Neural progenitor cell (in vitro differentiated cells): ENCODE measurements at places on chromosomes 7 and 10. TPM values are rescaled to one million over a fixed set of nuclear protein-coding genes. Genes with fewer than 3 reads are reported as not detected.

DNA sequence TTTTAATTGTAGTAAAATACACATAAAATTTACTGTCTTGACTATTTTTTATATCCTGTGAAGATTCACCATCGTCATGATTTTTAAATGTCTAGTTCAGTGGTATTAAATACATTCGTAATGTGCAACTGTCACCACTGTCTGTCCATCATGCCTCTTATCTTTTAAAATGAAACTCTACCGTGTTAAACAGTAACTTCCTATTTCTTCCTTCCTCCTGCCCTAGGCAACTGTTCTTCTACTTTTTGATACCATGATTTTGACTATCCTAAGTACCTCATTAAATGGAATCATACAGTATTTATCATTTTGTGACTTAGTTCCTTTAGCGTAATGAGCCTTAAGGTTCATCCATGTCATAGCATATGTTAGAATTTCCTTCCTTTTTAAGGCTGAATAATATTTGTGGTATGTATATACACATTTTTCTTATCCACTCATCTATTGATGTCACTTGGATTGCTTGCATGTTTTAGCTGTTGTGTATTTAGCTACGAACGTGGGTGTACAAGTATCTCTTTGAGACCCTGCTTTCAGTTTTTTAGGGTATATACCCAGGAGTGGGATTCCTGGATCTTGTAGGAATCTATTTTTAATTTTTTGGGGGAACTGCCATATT, 13.5 kb downstream of the SLK start:
- DNase-seq, result no peak

GRCh38 chr10:48633381-48634197, 28.7 kb upstream of the ARHGAP22 start:
- DNase-seq, result no peak

Gene NPY
- not detected in 2 replicates for total RNA-seq

GRCh38 chr10:122671355-122671754, 28.3 kb downstream of the C10orf120 start:
- DNase-seq, result no peak

- DNase-seq, result peak; percentile 44
Measured at GRCh38 chr7:70680743-70681468, 451.0 kb upstream of the GALNT17 start.

DNA sequence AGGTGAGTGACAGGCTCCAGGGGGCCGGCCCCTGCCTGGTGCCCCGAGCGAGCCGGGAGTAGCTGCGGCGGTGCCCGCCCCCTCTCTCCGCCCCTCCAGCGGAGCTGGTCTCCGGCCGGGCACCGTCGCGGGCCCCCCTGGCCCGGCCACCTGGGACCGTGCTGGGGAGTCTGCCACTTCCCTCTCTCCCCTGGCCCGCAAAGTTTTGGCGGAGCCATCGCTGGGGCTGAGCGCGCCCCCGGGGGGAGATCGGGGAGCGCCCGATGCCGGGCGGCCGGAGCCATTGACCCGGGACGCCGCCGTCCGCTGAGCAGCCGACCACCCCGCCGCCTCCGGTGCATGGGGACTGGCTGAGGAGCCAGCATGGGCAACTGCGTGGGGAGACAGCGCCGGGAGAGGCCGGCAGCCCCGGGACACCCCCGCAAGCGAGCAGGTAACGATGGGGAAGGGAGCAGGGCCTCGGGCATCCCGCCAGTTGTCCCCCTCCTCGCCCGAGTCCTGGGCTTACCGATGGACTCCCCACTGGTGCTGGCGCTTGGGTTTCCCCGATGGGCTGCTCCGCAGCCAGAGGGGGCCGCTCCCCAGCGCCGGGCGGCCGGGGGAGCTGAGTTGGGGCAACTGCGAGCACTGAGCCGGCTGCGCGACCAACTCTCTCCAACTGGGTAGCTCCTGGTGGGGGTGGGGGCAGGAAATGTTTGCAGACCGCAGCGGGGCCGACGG, at the start of gene UBTD1:
UBTD1 (plus strand) TSS at position 84 of the 720 bp plus-strand sequence; CDS start at position 364, 280 bp downstream.
- peak; percentile 78 for DNase-seq

DNA sequence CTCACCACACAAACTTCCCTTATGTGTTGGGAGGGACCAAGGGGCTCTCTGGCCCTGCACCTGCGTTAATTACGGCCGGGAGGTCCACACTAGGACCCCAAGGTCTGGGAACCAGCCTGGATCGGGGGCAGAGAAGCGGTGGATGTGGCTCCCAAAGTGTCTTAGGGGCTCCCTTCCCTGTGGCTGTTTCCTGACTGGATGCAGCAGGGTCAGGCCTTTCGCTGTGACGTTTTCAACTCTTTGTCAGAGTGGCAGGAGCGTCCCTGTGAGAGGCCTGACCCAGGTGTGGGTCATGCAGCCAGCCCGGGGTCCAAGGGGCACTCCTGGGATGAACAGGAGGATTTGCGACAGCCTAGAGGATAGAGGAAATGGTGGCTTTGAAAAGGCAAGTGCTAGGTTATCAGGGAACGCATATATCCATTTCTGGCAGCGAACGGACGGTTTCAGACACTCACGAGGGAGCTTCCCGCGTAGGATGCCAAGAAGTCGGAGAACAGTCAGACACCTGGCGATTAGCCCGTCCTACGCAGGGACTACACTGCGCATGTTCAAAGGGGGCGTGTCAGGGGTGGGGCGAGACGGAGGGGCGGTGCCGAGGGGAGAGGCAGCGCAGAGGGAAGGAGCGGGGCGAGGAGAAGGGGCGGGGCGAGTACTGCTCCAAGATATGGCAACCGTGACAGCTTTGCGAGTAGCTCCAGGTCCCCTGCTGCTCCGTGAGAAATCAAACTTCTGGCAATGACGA, 46.2 kb upstream of the ZNF716 start:
- no peak for DNase-seq

Gene CD36
- 0.34 and 1.6 TPM in 2 replicates for total RNA-seq

Gene RBP4
- 0.28 TPM in 1 of 2 replicates, not detected in the other for total RNA-seq

DNA sequence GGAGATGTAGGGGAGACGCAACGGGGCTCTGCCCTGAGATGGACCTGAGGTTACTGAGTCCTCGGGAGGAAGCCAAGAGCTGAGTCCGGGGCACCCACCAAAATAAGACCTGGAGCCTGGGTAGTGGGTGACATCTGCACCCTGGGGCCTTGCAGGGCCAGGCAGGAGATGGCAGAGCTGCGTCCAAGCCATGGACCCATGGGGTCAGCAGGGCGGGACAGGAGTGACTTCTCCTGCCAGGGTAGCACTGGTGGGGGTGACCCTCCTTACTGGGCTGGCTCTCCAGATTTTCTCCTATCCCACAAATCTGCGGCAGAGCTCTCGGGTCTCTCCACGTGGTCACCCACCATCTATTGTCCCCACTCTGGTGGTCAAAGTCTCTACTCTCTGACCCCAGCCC, 2.1 kb downstream of the GHRHR start:
- DNase-seq, result no peak

Gene MMRN2
- 0.28 and 1.4 TPM in 2 replicates for total RNA-seq

DNA sequence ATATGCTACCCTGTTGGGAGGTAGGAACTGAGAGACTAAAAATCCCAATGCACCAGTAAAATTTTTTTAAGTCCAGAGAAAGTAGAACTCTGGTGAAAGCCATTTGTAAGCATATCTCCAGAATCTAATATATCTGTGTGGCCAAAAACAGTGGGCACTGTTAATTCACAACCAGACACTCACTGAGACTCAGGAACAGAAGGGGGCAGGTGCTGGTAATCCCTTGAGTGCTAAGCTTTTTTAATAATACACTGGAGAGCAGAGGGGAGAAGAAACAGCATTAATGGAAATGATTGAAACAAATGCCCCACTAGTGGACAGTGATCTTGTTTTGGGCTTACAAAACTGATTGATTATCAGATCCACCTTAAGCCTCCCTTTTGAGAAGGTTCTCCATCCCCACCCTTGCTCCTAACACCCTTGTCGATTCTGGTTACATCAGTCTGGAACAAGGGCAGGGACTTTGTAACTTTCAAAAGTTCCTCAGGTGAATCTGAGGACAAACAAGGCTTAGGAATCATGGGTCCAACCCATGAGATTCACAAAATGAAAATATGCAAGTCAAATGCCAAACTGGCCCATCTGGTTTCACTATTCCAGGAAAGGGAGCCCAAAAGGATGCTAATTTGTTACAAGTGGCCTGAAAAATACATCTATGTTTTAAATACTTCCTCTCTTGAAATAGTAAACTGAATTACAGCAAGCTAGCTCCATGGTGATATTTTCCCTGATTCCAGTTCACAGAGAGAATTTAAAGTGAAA, 29.7 kb downstream of the PLXNA4 start:
- no peak for DNase-seq

Gene PDLIM1
- total RNA-seq, result 4.6 and 7.9 TPM in 2 replicates

DNA sequence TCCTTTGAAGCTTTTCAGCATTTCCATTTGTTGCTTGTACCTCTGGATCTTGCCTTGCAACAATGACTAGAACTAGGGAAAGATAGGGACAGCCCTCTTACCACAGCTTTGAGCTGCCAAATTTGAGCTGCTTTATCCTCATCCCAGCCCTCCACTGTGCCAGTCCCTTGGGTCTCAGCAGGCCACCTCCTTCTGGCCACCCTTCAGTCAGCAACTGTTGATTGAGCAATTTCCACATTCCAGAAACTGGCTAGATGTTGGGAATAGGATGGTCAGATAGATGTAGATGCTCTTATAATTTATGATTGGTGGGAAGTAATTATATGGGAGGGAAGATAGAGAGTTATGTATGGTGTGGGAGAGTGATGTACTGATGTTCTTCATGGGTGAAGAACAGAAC, 100.1 kb downstream of the ST7 start:
- no peak for DNase-seq

DNA sequence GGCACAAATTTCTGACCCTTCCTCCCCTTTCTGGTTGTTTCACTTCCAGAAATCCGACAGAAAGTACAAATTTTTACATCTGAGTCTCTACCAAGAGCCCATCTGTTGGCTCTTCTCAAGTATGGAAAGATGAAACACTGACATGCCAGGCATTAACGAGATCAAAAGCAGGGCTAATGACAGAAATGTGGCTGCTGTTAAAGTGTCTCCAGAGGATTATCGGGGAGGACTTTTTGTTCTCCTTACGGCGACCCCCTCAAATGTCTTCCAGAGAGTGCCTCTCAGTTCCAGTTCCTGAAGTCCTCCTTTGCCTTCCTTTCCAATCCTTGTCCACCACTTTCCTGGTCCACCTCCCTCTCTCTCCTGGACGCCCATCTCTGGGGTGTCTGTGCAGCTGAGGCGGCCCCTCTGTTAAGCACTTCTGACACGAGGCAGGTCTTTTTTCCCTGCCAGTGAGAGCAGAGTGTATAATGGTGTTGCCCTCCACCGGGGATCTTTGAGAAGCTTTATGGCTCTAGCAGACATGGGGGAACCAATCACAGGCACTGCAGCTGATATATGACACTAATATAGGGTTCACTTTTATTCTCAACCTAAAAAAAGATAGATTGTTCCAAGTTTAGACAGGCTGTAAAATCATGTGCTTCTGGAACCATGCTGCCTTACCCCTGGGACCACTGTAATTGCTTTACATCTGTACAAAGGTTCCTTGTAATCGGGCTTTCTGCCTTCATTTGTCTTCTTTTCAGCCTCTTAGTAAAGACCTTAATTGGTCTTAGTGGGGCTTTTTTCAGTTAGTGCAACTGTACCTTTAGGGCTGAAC, 757.1 kb downstream of the AUTS2 start:
- peak; percentile 69 for DNase-seq

Gene TAS2R3
- 1.2 and 2.2 TPM in 2 replicates for total RNA-seq

Gene PON3
- not detected in 2 replicates for total RNA-seq

Gene ZNF804B
- not detected in 2 replicates for total RNA-seq

DNA sequence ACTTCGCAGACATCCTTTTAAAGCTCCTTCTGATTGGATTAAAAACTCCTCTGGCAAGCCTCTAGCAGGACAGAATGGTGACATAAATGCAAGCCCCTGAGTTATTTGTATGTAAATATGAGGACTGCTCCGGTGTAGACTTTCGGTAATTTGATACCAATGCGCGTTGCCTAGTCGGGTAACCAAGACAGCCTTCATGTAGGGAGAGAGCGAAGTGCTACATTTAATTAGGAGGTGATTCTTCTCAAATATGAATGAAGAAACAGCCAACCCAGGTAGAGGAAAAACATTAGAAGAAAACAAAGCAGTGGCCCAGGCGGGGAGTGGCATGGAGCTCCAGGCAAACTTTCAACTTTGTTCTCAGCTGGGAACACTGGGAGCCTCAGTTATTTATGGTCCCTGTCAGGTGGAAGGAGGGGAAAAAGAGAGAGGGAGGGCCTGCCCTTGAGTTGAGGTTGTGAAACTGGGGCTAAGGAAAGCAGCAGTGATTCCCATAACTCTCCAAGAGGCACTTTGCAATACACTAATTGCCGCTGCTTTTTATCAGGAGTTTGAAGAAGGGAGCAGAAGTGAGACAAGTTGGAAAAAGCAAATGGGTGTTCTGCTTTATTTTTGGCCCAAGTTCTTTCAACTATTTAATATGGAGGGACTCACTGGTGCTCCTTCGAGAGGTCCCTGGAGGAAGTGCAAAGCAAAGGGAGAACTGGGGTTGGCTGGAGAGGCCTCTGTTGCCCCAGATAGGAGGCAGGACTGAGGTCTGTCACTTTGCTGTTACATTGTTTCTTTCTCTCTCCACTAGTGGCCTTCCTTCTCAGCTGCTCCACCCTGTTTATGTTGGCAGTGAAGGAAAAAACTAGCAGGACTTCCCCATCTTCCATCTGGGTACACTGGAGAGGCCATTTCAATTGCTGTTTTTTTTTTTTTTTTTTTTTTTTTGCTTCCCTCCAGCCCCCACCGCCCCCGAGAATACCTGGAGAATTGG, 234.6 kb upstream of the CCDC6 start:
- peak; percentile 79 for DNase-seq
